ENCODE measurements at places on chromosomes 7 and 10.

DNA sequence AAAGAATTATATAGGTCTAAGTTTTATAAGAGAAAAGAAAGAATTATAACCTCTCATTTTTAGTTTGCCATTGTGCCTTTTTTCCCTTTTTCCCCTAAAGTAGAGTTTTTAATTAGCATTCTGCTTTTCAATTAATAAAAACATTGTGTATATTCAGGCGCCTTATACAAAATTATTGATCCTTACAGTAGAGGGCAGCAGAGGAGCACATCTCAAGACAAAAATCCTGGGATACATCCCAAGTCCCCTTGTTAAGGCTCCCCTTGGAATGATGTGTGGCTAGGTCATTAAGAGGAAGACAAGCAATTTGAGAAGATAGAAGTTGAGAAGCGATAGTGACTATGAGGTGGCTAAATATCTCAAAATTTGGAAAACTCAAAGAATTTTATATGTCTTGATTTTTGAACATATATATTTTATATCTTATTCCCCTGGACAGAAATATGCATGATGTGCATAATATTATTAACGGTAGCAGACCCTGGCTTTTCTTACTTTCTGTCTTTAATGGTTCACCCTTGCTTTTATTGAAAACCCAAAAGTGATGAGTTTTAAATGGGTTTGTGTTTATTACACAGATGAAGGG lies 19.1 kb upstream of the TPK1 start:
- no peak for DNase-seq

DNA sequence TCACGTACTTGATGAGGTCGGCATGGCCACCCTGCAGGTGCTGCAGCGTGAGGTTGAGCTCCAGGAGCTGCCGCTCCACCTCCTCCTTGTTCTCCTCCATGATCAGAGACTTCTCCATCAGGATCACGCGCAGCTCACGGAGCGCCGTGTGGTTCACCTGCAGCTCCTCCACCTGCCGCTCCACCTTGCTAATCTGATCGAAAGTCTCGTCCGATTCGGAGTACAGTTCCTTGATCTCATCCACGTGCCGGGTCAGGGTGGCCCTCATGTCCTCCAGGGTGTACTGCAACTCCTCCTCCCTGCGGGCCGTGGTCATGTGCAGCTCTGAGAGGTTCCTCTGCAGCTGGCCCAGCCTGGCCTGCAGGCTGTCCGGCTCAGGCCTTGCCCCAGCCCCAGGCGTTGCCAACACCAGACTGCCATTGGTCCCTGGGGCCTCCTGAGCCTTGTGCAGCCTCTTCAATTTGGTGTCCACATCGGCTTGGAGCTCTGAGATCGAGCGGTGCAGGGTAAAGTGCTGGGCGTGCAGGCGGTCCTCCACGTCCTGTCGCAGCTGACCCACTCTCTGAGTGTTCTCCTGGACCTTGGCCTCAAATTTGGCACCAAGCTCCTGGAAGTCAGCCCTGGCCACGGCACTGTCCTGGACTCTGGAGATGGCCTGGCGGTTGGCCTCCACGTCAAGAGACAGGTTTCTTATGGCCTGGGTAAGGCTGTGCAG lies 13.9 kb downstream of the MMRN2 start:
- DNase-seq = no peak

- no peak for DNase-seq
These were observed 249.4 kb downstream of the COBL start for GRCh38 chr7:51067258-51067657.

DNA sequence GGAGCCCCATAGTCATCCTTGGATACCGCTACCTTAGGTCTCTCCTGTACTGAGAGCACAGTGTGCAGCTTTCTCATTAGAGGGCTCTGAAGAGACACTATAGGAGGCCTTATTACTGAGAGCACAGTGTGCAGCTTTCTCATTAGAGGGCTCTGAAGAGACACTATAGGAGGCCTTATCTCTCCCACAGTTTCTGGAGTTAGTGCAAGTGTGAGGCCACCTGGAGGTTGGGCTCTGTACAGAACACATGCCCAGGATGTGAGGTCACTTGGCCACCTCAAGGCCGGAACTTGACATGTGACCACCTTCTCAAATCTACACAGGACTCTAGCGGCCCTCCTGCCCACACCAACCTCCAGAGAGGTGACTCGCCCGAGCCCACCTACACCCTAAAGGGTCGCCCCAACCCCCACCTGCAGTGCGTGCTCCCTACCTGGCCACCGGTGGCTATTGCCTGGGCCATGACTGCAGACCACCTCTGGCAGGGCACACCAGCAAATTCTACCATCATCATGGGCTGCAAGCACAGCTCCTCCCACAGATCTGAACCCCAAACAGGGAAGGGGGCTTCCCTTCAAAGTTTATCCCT lies 24.6 kb downstream of the FRMPD2 start:
- peak; percentile 24 for DNase-seq

DNA sequence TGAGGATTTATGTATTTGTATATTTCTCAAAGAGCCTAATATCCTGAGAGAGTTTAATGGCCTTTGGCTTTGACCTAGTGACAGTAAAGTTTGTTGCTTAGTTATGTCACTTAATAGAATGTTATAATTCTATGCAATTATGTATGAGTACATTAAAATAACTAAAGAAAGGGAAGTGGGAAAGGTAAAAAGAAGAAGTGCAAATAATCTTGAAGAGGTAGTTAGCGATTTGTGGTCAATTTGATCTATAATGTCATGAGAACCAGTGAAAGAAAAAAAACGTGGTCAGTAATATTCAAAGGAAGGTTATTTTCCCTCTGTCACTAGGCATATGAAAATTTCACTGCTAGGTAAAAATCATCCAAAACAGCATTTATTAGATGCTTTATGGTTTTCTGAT lies 143.4 kb upstream of the LSM8 start:
- no peak for DNase-seq

- no peak for DNase-seq
These were observed 33.5 kb upstream of the CPN1 start for GRCh38 chr10:100114976-100115770.

- DNase-seq = no peak
These were observed 5.9 kb upstream of the GARIN1A start for GRCh38 chr7:128666200-128666599.

GRCh38 chr10:117135480-117136140 lies 2.5 kb downstream of the VAX1 start:
- DNase-seq = no peak

DNA sequence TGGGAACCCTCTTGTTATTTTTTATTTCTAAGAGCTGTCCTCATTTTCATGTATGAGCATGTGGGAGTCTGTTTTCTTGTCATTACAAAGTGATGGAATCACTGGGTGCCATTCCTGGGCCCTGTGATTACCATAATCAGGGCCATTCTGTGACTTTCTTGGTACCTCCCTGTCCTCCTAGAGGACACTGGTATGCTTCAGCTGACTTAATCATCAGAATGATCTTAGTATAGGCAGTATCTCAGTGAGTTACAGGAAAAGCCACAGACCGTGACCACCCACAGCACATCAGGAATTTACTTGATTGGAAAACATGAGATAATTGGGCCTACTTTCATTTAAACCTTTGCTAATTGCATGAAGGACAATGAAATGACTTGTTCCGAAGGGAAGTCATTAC lies 7.2 kb downstream of the NOM1 start:
- DNase-seq = no peak

DNA sequence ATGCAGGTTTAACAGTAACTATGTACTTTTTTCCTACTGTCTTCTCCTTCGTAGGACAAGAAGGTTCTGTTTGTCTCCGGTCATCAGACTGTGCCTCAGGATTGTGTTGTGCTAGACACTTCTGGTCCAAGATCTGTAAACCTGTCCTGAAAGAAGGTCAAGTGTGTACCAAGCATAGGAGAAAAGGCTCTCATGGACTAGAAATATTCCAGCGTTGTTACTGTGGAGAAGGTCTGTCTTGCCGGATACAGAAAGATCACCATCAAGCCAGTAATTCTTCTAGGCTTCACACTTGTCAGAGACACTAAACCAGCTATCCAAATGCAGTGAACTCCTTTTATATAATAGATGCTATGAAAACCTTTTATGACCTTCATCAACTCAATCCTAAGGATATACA lies 2.4 kb downstream of the DKK1 start:
- DNase-seq = no peak

DNA sequence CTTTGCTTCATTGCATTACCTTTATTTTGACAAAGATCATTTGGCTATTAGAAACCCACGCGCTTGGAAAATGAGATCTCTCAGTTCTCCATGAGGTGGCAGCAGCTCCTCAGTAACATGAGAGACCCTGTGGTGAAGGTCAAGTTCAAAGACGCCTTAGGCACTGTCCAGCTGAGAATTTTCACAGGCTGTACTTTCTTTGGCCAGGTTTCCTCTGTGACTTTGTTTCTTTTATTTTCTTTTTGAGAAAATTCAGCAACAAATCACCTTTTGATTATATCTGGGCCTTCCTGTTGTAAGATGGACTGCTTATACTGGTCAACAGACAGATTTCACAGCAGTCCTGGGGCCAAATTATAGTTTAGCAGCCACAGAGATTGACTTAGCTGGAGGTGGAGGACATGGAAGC lies 54.5 kb downstream of the RAB18 start:
- peak; percentile 83 for DNase-seq

DNA sequence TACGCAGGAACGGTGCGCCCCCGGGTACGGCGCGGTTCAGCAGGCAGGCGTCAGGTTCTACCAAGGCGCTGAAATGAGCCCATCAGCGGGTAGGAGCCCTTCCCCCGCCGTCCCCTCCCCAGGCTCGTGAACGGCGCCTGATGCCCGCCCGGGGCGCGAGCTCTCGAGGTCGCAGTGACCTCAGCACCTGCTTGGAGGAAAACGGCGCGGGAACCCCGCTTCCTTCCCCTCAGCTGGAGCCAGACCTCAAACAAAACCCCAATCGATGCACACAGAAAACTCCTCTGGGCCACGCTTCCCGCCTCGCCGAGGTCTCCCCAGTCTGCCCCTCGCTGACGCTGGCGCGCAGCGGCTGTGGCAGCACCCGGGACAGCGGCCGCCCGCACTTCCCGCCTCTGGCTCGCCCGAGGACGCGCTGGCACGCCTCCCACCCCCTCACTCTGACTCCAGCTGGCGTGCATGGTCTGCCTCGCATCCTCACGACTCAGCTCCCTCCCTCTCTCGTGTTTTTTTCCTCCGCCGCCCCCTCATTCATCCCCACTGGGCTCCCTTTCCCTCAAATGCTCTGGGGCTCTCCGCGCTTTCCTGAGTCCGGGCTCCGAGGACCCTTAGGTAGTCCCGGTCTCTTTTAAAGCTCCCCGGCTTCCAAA lies 514 bp upstream of the GAD2 start:
- peak; percentile 90 for DNase-seq

- DNase-seq = no peak
These were observed 194.8 kb downstream of the CELF2 start for GRCh38 chr10:11212288-11213085.

- DNase-seq = no peak
These were observed 6.6 kb downstream of the OPTN start for GRCh38 chr10:13106387-13107045.

GRCh38 chr10:119620241-119621077 lies 23.7 kb upstream of the TIAL1 start:
- DNase-seq = no peak

GRCh38 chr7:139675127-139676125 lies 102.4 kb downstream of the HIPK2 start:
- no peak for DNase-seq

DNA sequence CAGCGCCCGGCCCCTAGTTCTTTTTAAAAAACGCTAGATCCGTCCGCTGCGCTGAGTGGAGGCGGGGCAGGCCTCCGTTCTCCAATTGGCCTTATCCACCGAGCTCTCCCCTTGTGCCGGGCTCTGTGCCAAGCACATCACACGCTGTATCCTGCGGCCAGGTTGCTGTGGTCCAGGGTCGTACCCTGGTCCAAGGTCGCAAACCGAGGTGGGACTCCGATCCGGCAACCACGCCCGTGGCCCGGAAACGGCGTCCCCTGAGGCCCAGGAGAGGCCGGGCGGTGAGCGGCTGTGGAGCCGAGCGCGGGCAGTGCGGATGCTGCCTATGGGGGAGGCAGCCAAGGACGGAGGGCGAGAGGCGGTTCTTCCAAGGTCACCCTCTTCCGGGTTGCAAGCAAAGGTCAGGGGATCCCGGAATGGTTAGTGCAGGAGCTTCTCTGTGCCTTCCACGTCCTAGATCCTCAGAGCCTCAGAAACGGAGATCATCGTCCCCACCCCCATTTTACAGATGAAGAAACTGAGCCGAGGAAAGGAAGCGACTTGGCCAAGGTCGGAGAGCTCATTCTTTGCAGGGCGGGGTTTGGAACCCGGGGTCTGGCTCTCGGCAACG lies 72.4 kb upstream of the LRRC4 start:
- no peak for DNase-seq

GRCh38 chr10:79197558-79197957 lies 128.8 kb downstream of the ZMIZ1 start:
- DNase-seq = no peak

DNA sequence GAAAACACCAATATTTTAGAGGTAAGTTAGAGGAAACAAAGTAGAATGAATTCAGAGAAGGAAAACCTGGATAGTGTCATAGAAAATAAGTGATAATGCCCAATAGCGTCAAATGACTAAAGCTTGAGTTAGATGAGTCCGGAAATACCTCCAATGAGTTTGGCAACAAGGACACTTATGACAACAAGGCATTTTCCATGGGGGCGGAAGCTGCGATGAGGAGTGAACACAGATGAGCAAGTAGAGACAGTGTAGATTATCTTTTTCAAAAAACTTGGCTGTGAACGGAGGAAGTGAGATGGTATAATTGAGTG lies 383 bp upstream of the R3HCC1L start:
- DNase-seq = no peak

DNA sequence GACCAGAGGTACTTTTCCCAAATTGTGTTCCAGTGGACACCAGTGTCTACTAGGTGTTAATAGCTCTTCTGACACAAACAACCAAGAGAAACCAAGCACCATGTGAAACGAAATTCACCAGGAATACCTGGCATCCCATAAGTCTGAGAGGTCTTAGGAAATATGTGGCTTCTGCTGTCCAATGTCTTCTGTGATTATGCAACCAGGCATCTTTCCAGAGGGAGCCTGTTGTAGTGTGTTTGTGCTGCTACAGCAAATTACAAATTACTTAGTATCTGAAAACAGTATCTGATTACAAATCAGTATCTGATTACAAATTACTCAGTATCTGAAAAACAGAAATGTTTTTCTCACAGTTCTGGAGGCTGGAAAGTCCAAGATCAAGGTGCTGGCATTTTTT lies 133.6 kb upstream of the NPVF start:
- no peak for DNase-seq
